ENCODE measurements at places on chromosomes 5 and 9. TPM values are rescaled to one million over a fixed set of nuclear protein-coding genes. Genes with fewer than 3 reads are reported as not detected.

The DIRAS2 gene
- not detected for polyA plus RNA-seq

The FOXI1 gene
- not detected for polyA plus RNA-seq

The ARL14EPL gene
- not detected for polyA plus RNA-seq

GRCh38 chr9:16809912-16810610 is 60.4 kb downstream of the BNC2 start:
- no peak for DNase-seq

GRCh38 chr5:122056913-122057312 is 21.1 kb downstream of the LOX start:
- DNase-seq, result no peak
